Activated CD4-positive, alpha-beta T cell treated with anti-CD3 and anti-CD28 coated beads, Interleukin-2, amount 50 U/mL, for 48 hours (primary cell): ENCODE measurements at places on chromosomes 5 and 9.

- DNase-seq: no peak
Measured at GRCh38 chr9:110623462-110624025, 44.0 kb upstream of the SVEP1 start.

- no peak for DNase-seq
Measured at GRCh38 chr5:22496666-22497065, 356.5 kb downstream of the CDH12 start.

- no peak for DNase-seq
Measured at GRCh38 chr5:144950996-144951395, 780.3 kb downstream of the KCTD16 start.

GRCh38 chr5:126988021-126988569, 42.3 kb downstream of the MARCHF3 start:
- peak; percentile 31 for DNase-seq

- no peak for DNase-seq
Measured at GRCh38 chr9:37575511-37575914, 667 bp downstream of the FBXO10 start.

- no peak for DNase-seq
Measured at GRCh38 chr9:22379272-22379671, 67.4 kb upstream of the DMRTA1 start.

DNA sequence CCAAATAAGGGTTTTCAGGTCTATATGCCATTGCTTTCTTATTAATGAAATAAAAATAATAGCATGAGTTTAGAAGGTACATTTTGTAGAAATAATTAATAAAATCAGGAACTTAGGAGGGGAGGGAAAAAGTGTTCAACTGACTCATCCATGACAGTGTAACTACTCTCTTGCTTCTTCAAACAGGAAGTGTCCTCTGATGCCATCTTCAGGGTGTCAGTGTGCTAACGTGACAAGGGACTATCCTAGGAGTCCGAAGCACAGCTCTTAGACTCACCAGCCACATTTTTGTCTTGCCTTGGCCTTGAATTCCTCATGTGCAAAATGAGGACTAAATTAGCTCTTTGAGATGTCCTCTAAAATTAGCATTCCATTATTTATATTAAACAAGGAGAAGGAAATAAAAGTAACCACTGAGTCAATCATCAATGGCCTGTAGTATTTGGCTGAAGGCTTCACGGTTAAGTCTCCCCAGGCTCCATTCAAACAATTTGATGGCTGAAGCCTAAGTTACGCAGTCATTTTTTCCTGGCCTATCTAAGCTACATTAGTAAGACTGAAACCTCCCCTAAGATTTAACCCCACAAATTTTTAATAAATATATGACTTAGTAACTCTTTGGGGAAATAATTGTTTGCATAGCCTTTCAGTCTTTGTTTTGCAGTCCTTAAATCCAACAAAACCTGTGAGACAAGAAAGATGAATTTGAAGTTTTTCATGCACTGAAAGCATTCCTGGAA, 151.1 kb downstream of the ARL15 start:
- no peak for DNase-seq

- DNase-seq: no peak
Measured at GRCh38 chr5:141484641-141485311, at the start of gene PCDHGC4. Gene PCDHGC4, plus strand, starts transcription at chr5:141485030. Its CDS starts 144 bp downstream, at chr5:141485174.

DNA sequence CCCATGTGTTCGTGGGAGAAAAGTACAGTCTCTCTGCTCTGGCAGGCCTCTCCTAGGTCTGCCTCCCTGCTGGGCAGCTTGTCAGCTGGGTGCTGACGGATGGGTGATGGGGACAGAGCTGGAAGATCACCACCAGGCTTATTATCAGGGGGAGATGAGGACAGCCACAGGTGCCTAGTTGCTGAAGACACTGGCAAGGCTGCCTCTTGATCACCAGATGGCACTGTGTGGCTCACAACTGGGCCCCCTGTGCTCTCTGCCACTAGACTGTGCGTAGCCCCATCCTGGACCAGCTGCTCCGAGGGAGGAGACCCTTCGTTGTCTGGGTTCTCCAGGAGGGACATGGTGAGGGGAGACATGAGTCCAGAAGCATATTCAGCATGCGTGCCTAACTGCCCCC, 73.0 kb downstream of the KIF24 start:
- no peak for DNase-seq

DNA sequence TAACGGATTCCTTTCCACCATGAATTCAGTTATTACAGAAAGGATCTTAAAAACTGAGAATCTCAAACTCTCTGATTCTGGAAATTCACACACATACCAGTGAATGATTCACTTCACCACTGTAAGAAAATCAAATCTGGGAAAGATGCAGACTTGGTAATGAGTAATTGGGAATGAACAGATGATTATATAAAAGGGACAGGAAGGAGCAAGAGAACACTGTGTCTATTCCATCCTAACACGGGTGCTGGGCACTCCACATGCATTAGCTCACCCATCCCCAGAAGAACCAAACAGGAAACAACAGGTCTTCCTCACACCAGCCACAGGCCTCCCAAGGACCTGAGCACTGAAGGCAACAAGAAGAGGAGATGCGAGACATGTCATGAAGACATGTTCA, 74.8 kb upstream of the ZNF622 start:
- DNase-seq: no peak

- DNase-seq: no peak
Measured at GRCh38 chr5:124823380-124823779, 76.9 kb upstream of the ZNF608 start.

- no peak for DNase-seq
Measured at GRCh38 chr9:71687676-71688075, 80.6 kb downstream of the CEMIP2 start.

GRCh38 chr5:10854506-10855277, 93.7 kb upstream of the DAP start:
- DNase-seq: no peak

DNA sequence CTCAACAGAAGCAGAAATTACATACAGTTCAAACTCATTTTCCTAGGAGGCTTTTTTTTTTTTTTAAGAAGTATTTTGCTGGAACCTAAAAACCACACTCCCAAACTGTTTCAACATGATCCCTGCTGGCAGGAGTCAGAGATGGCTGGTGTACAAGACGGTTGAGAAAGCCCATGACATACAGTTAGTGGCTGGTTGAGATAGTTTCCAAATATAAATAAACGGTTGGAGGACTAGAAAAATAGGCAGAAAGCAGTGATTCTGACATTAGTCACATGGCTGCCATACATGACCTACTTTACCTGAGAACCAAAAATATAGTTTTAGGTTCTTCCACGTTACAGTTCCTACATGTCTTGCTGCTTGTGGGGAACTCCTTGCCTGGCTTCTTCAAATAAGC, 31.7 kb upstream of the BASP1 start:
- no peak for DNase-seq

DNA sequence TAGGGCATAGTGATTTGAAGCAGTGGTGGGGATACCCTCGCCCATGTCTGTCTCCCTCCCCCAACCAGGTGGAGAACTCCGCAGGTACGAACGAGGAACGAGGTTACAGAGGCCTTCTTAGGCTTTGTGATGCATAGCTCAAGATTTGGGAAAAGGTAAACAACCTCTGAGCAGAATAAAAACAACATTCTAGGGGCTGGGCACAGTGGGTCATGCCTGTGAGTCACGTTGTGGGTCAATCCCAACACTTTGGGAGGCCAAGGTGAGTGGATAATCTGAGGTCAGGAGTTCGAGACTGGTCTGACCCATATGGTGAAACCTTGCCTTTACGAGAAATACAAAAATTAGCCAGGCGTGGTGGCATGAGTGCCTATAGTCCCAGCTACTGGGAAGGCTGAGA, 3.6 kb upstream of the LCP2 start:
- no peak for DNase-seq

GRCh38 chr5:124614836-124615385, 131.5 kb downstream of the ZNF608 start:
- DNase-seq: no peak

DNA sequence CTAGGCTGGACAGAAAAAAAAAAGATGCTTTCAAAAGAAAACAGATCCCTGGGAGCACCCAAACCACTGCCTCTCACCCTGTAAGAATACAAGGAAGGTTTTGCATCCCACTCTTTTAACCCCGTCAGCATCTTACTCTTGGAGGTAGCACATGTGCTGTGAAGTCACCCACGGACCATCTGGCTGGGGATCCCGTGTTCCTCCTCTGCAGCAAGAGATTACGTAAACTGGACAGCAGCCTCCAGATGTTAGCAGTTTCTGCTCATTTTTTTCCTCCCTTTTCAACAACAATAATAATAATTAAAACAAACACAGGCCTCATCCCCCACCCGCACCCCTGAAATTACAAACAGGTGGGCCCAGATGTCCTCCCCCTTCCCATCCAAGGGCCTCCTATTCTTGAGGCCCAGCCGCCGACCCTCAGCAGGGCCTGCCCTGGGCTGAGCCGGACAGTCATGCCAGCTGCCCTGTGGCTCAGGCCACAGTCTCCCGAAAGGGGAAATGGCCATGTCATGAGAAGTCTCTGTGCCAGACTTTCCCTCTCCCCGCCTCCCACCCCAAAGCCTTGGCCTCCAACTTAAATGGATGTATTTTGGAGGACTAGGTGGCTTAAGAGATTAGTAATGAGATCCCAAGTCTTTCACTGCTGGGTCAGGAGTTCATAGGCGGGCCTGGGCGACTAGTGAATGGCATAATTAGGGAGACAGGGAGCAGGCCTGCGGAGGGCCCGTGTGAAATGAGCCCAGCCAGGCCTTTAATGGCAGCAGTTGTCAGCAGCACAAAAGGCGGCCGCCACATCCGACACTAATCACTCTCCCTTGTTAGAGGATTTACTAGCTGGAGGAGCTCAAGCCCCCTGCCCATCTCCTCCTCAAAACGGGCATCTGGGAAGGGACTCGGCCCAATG, 165.1 kb downstream of the PAPPA start:
- DNase-seq: no peak

DNA sequence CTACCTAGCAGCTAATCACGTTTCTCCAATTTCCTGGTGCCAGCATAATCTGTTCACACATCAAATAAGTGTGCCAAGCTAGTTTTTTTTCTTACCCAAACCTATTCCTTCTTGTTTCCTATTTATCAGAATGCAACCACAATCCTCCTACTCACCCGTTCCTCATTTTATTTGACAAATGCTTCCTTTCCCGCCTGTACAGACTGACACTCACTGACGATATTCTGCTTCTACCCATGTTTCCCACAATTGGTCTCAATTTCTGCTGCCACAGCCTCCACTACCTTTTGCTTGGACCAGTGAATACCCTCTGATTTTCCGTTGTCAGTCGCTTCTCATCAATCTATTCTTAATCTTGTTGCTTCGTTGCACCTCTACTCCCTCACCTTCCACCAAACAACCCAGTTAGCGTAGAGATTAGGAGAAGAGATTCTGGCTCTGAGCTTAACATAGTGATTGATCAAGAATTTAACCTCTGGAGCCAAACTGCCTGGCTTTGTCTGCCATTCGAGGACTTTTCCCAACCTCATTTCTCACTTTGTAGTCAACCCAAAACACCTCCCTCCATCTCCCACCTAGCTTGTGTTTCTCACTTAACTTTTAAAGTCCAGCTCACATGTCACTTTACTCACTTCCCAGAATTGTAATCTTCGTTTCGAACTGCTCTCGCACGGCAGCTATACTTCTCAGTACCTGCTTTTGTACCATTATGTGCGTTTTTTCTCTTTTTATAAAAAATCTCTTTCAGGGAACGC, 729 bp upstream of the TMEM38B start:
- DNase-seq: no peak

GRCh38 chr9:108316066-108316465, 539.7 kb downstream of the ACTL7B start:
- no peak for DNase-seq

DNA sequence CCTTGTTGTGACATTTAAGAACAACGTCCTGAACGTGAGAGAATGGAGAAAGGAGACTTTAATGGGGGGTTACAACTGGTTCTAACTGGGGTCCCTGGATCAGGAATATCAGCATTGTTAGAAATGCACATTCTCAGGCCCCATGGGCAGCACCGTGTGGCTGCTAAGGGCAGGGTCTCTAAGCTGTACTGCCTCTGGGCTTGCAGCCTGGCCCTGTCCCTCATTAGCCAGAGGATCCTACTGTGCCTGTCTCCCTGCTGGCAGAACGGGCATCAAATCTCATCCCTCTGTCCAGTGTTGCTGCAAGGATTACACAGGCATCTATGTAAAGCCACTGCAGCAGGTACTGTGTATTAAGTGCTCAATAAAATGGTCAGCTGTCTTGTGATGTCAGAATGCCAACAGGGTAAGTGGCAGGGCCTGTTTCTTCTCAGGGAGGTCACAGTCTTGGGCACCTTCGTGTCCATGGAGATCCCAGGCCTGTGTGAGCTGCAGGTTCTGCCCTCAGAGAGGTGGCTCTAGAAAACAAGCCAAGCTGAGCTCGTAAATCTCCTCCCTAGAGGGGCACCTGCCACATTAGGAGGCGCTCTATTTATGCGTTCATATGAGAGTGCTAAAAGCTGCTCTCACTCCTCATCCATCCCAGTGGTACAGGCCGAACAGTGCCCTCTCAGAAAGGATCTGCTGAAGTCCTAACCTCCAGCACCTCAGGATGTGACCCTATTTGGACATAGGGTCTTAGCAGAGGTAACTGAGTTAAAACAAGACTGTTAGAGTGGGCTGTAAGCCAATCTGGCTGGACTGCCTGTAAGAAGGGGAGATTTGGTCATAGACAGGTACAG, 210.5 kb downstream of the GADD45G start:
- DNase-seq: no peak

GRCh38 chr5:120162321-120162720, 301.8 kb upstream of the PRR16 start:
- DNase-seq: no peak

DNA sequence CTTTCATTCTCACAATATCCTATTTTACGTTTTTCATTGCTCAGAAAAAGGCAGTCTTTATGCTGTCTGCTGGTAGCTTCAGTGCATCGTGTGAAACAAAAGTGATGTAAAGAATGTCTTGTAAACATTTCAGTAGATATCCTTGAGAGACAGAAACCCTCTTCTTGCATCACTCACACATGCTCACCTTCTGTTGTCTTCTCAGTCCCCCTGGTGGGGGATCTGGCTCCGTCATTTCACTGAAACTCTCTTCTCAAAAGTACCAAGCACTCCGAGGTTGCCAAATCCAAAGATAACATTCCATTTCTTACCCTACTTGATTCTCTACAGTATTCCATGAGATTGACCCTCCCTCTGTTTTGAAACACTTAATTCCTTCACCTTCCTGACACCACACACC, 46.1 kb upstream of the PCA3 start:
- DNase-seq: no peak

- peak; percentile 27 for DNase-seq
Measured at GRCh38 chr9:120713257-120714087, 798 bp downstream of the MEGF9 start.

DNA sequence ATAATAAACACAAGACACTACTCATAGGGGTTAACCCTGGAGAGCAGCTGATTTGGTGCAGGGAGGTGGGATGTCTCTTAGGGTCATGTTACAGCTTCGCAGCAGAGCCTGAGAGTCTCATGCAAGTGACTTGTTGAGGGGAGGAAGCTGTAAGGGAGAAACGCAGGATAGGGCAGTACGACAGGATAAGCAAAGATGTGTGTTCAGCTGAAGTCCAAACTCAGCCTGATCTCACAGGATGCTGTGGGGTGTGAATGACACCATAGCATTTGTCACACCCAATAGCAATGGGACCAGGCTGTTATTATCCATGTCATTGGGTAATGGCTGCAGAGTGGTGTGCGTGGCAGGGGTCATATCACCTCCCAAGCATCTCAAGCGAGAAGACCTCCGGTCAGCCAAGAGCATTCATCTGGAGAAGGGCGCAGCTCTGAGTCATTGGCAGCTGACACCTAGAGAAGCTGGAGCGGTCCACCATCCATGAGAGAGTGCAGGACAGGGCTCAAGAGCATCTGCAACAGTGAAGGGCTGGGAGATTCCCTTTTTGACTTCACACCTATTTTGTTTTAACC, 49.2 kb upstream of the RPL26L1 start:
- DNase-seq: no peak
